ENCODE measurements at places on chromosomes 2 and 18.
A peak's percentile ranks its signal among the peaks of the same experiment; 100 is the strongest.

DNA sequence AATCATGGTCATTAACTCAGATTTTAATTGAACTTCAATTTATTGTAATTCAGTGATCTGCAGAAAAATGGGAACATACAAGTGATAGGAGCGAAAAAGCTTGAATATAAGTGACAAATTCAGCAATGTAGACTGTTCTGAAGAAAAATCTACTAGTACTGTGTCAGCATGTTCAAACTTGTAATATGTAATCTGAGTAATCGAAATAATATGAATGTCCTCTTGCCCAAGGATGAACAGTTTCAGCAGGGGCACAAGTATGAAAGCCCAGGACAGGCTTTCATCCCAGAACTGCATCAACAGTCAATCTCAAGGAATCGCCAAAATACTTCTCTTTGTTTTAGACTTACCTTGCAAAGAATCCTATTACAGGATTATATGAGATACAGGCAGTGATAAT, 1110.5 kb downstream of the LRP1B start:
- DNase-seq, result peak; percentile 43

- DNase-seq, result no peak
Measured at GRCh38 chr2:8197101-8197500, 484.8 kb upstream of the ID2 start.

DNA sequence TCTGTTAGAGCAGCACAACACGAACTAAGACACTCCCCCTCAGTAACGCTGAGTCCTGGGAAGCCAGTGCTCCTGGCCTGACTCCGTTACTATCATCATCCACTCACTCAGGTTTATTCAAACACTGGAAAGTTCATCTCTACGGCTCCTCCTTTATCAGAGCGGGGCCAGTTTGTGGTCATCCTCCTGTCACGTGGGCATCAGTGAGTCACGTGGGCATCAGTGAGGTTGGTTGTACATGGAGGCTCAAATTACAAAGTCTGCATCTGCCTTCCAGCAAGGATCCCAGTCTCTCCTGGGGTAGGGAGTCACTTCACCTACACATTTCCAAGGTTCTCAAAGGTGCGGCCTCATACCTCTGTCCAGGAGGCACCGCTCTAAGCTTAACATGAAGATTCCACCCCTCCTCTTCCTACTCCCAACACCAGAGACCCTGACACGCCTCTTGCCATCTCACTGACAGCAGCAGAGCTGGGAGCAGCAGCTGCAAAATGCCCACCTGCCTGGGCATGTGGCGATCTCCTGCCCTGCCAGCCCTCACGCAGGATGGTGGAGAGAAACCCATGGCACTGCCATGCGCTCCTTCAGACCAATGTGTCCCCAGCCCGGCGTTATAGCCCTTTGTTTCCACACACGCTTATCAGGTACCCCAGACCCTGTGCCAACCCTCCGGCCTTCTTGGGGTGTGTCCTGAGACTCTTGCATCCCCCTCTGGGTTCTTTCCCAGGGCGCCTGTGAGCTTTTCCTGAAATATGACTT, 99.2 kb upstream of the PTPRM start:
- peak; percentile 42 for DNase-seq

DNA sequence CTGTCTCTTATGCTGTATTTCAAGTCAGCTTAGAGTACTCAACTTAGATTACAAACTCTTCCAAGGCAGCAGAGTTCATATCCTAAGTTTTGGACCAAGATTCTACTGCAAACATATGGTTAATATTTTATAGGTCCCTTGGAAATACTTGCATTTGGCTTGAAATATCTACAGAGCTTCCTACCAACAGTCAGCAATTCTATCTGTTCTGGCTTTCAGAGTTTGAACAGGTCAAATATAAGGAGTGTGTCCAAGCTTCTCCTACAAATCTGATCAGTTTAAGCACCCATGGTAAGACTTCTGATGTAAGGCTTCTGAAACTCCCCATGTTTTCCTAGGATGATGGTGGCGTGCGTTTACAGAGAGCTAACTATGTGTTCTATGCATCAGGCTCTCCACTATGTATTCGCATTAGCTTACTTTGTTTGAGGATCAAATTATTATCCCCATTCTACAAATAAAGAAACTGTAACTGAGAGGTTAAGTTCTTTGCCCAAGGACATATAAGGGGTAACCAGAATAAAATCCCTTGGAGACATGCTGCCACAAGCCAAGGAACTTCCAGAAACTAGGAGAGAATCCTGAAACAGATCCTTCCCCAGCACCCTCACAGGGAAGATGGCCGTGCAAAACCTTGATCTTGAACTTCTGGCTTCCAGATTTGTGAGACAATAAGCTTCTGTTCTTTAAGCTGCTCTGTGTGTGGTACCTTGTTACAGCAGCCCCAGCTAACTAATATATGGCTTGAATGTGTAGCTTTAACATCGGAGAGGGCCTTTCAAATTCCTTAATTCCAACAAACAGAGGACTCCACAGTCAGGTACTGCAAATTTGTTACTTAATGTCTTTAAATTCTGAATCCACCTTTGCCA, 55.1 kb downstream of the ATP8B1 start:
- DNase-seq, result no peak

- DNase-seq, result no peak
Measured at GRCh38 chr2:227576110-227576509, 22.6 kb upstream of the SCYGR2 start.

- no peak for DNase-seq
Measured at GRCh38 chr2:95037384-95037839, 11.9 kb downstream of the MAL start.

- peak; percentile 8 for DNase-seq
Measured at GRCh38 chr2:80288576-80288975, 16.0 kb downstream of the LRRTM1 start.

DNA sequence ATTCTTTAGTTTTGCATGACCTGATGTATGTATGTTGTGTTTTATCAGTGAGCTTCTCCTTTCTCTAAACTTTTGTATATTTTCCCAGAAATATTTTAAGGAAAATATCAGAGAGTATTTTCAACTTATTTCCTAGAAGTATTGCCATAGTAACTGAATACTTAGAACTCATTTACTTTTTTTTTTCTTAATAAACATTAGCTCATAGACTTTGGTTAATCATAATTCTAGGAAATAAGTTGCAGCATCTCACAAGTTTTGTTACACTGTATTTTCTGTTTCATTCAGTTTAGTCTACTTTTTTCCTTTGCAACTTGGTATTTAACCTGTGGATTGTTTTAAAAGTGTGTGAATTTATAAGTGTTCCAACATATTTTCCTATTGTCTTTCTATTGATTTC, 27.5 kb downstream of the SMCHD1 start:
- DNase-seq, result no peak

- DNase-seq, result peak; percentile 55
Measured at GRCh38 chr18:47323158-47323557, 71.7 kb upstream of the SKOR2 start.

DNA sequence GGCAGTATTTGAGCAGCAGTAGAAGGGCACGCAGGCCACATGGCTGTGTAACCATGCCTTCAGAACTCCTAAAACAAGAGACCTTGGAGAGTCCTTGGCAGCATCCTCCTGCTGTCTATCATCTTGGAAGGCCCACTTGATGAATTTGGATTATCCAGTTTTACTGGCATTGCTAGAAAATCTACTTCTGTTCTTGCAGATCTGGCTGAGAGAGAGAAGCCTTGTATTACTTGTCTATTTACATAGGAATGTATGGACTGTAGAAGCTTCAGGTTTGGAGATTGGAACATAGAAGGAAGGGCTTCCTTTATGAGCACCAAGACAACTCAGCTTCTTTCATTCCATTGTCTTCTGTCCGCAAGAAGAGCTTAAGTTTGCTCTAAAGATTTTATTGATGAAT, 16.1 kb upstream of the GPBAR1 start:
- no peak for DNase-seq

GRCh38 chr18:35993013-35993412, 20.5 kb downstream of the RMP24 start:
- no peak for DNase-seq

DNA sequence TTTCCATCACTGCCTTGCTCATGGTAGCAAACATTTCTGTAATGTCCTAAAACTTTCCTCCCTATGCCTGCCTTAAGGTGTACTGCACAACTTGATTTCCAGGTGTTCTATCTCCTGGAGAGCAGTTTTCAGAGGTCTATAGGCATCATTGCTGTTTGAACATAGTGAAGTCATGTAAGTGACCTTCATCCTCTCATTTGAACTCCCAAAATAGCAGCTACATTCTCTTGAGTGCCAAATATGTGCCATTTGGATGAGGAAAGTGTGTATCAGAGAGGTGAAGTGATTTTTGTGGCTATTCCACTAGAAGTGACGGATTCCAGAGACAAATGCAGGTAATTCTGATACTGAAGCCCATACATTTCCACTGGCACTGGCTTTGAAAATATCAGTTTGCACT, 3.4 kb downstream of the PPP1R1C start:
- DNase-seq, result no peak

GRCh38 chr2:165067643-165068486, 112.5 kb upstream of the SLC38A11 start:
- DNase-seq, result no peak

DNA sequence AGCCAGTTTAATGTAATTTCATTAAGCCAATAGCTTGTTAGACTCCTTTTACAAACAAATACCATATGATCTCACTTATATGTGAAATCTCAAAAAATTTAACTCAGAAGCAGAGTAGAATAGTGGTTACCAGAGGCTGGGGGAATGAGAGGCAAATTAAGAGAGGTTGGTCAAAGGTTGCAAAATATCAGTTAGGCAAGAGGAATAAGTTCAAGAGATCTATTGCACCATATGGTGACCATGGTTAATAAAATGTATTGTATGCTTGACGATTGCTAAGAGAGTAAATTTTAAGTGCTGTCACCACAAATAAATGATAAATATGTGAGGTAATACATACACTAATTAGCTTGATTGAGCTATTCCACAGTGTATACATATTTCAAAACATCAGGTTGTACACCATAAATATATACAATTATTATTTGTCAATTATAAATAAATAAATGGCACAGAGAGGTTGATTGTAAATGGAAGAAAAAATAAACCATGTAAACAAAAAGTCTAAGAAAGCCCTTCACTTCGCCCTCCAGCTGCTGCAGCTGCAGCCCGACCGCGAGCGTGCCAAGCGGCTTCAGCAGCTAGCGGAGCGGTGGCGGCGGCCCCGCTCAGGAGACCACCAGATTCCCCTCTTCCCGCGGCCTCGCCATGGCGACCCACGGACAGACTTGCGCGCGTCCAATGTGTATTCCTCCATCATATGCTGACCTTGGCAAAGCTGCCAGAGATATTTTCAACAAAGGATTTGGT, 23.0 kb upstream of the ACTR2 start:
- peak; percentile 11 for DNase-seq

DNA sequence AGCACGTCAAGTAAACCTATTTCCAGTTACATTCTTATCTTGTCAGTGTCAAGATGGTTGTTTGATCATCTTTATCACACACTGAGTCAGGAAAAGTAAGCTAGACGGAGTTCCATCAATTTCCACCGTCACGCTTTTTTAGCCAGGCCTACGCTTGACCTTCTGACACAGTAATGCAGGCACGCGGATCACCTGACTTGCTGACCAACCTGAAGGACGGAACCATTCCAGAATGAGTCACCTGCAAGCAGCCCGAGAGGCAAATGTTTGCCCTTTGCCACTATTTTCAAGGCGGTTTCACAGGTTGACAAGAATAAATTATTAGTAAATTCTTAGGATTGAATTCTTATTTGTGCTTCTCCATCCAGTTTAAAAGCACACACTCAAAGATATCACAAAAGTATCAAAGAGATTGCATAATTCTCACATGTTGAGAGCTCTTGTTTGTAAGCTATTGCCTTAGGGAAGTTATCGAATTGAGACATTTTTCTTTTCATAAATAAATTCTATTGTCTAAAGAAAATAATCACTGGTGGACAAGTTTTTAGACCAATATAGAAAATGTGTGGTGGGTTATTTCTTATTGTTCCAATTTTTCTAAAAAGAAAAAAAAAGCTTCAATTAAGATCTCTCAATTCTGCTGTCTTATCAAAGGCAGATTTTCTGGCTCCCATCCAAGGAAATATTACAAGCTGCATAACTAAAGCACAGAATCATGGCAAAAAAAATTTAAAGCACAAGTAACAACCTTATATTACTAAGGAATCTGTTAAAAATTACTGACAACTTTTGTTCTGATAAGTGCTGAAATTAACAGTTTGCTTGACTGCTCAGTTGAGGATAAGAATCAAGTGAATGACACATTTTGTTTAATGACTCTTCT, 31.9 kb downstream of the UXS1 start:
- DNase-seq, result peak; percentile 73

DNA sequence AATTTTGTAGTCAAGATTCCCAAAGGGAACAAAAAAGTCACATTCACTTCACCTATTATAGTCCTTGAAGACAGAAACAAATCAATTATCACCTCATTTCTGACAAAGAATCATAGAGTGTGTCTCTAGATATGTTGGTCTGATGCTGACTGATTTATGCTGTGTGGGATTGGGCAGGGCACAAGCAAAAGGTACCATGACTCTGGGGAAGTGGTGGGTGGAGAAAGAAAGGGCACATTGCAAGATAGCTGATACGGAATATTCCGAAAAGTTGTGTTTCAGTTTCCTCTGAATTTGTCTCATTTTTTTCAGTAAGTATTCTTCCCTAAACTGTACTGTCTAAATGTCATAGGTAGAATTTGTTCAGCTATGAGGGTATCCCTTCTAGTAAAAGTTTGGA, 268.0 kb downstream of the MREG start:
- no peak for DNase-seq

DNA sequence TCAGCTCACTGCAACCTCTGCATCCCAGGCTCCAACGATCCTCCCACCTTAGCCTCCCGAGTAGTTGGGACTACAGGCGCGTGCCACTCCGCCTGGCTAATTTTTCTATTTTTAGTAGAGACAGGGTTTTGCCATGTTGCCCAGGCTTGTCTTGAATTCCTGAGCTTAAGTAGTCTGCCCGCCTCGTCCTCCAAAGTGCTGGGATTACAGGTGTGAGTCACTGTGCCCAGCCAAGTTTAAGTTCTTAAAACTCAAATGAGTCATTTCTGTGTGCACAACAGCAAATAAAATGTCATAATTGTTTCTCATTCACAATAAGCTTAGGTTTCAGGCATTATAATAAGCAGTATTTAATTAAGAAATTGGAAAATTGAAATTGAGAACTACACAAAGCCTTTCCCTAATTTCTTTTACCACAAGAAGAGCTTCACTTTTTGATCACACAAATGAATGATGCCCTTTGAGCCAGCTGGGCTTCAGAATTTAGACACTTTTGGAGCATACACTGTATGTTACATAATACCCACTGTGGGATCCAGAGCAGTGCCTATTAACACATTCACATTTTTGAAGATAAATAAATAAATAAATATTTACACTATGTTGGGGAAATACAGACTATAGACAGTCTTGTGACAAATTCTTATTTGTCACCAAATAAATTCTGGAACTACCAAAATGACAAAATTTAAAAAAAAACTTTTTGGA, 8.6 kb upstream of the ME2 start:
- peak; percentile 96 for DNase-seq

GRCh38 chr2:98883780-98884211, 52.2 kb downstream of the CRACDL start:
- peak; percentile 68 for DNase-seq

GRCh38 chr18:12839526-12840196, 44.4 kb downstream of the PTPN2 start:
- peak; percentile 31 for DNase-seq
